Hematopoietic multipotent progenitor cell treated with erythropoietin and hydrocortisone succinate and interleukin-3 and kit ligand, for 6 days (in vitro differentiated cells): ENCODE measurements at places on chromosomes 13 and 19.

DNA sequence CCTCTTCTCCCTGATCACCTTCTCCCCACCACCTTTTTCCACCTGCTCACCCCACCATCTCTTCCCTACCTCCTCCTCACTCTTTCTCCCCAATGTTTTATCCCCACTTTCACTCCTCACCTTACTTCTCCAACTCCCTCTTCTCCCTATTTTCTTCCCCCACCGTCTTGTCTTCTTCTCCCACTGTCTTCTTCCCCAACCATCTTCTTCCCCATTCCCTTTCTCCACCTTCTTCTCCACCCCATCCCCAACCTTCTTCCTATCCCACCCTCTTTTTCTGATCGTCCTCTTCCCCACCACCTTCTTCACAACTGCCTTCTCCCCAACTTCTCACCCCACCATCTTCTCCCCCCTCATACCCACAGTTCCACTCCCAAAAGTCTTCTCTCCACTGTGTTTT lies 929.4 kb downstream of the UQCRFS1 start:
- DNase-seq, result no peak

- DNase-seq, result peak; percentile 73
These were observed 3.9 kb upstream of the NCAN start for GRCh38 chr19:19207637-19208572.

DNA sequence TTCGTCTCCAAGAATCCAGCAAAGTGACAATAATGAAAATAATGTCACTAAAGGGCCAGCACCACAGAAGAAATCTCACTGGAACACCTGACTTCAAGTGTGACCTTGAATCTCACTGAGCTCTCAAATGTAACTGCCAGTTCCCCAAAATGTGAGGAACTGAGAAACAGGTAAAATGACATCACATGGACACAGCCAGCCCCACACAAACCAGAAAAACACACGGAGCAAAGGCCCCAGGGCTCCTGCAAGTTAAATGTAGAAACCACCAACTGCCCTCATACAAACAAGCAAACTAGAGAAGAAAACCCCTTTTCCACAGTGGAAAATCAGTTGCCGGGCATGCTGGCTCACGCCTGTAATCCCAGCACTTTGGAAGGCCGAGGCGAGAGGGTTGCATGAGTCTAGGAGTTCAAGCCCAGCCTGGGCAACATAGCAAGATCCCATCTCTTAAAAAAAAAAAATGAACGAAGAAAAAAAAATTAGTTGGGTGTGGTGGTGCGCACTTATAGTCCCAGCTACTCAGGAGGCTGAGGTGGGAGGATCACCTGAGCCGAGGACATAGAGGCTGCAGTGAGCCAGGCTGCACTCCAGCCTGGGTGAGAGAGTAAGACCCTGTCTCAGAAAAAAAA lies 8.7 kb upstream of the KANK2 start:
- no peak for DNase-seq

DNA sequence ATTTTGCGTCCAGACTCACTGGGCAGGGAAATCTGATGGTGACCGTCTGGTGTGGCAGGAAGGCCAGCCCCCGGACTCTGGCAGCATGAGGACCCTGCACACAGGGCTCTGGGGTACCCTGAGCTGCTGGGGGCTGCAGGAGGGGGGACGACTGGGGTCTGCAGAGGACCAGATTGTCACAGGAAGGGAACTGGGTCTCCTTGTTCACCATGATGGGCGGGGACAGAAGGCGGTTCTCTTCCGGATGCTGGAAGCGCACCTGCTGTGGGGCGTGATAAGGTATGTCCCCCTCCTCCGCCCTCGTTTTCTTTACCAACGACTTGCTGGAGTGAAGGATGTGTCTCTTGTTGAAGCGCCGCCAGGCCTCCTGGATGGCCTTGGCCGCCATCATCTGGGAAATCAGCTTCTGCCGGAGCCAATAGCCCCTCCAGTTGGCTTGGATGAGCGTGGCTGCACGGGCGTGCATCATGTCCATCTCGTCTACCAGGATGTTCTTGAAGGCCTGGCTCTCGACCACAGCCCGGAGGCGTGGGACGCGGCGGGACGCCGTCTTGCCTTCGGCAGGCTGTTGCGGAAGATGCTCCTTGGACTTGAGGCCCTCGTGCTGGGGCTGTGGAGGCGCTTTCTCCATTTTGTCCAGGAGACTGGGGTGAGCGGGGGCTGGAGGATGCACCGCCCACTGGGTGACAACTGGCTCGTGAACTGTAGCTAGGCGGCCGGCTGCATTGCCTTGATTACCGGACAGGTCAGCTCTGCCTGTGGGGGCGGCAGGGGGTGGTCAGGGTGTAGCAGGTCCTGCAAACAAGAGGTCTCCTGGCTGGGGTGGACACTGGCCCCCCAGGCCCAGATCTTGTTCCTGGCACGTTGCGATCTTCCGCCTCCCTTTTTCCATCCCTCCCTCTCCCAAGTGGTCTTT lies 7.2 kb downstream of the IQCN start:
- no peak for DNase-seq

- no peak for DNase-seq
These were observed 4.6 kb downstream of the TMEM143 start for GRCh38 chr19:48359123-48359522.

DNA sequence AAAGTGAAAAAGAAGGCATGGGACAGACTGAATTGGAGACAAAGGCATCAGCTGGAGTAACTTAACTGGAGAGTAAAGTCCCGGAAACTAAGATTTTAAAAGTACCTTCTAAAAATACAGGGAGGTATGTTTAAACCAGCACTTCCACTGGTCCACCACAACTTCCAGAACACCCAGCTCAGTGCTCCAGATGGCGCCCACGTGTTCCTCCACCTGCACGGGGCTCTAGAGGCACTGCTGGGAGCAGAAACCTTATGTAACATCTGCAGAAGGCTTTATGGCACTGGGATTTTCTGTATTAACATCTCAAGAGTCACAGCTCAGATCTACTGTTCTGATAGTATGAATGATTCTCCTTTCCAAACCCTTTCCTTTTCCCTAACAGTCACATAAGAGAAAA lies 252.1 kb downstream of the DCLK1 start:
- no peak for DNase-seq

DNA sequence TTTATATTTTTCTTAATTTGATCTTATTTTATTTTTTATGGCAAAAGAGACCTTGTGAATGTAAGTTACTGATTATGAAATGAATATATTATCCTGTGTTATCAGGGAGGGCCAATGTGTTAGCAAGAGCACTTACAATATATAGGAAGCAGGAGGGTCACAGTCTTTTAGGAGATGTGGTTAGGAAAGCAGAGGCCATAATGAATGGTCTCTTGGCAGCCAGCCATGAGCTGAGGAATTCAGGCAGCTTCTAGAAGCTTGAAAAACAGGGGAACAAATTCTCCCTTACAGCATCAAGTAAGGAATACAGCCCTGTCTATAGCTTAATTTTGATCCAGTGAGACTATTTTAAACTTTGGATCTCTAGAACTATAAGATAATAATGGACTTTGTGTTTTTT lies 2374.6 kb downstream of the PCDH9 start:
- DNase-seq, result peak; percentile 12
